ENCODE measurements at places on chromosomes 1 and 21.

GRCh38 chr1:16073490-16074119, at the start of gene FAM131C:
Gene FAM131C (minus strand): TSS chr1:16073651. CDS start chr1:16073442, 209 bp downstream.
- no peak for DNase-seq

- DNase-seq = no peak
Measured at GRCh38 chr1:204836856-204837255, 33.8 kb upstream of the NFASC start.

GRCh38 chr1:180888870-180889269, 23.8 kb upstream of the KIAA1614 start:
- no peak for DNase-seq

DNA sequence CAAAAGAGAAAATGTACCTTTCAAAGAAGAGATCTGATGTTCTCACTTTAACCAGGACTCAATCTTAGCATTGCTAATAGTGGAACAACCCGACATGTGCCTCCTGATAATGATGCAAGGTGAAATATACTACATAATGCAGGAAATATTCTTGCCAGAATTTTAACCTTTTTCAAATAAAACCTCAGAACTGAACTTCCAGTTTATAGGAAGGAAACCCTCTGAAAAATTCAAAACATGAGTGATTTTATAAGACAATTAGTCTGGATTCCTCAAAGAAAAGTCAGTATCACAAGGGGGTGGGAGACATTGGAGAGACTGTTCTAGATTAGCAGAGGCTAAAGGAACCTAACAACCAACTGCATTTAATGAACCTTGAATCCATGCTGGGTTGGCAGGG, 18.1 kb downstream of the AHCYL1 start:
- DNase-seq = no peak

DNA sequence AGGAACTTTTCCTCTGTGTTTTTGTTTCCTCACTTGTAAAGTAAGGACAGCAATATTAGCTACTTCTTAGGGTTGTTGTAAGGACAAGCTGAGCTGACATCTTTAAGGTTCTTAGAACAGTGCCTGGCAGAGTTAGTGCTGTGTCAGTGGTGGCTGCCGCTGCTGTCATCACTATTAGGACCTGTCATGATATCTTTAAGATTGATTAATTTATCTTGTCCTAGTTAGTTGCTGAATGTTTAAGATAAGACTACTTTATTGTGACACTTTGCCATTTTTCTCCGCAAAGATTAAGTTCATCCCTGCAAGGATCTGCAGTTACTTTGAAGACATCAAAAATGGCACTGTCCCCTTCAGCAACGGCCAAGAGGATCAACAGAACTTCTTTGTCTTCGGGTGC, 40.1 kb upstream of the GPR88 start:
- DNase-seq = no peak

- DNase-seq = peak; percentile 10
Measured at GRCh38 chr1:185821612-185822385, 87.6 kb downstream of the HMCN1 start.

DNA sequence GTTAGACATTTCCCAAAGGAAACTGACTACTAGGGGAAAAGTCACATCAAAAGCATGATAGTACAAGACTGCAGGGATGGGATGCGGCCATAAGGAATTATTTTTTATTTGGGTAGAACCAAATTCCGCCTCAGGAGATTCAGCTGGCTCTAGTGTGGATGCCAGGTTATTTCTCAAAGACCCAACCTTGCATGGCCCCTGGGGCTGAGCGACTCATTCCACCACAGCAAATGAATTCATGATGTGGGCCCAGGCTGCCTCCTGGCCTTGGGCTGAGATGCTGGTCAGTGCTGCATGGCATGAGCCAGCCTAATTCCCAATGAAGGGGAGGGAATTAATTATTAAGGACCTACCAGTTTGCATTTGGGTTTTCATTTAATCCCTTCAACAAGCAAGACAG, 11.8 kb downstream of the TMEM35B start:
- no peak for DNase-seq

- no peak for DNase-seq
Measured at GRCh38 chr1:20342294-20343148, 51.8 kb downstream of the VWA5B1 start.

DNA sequence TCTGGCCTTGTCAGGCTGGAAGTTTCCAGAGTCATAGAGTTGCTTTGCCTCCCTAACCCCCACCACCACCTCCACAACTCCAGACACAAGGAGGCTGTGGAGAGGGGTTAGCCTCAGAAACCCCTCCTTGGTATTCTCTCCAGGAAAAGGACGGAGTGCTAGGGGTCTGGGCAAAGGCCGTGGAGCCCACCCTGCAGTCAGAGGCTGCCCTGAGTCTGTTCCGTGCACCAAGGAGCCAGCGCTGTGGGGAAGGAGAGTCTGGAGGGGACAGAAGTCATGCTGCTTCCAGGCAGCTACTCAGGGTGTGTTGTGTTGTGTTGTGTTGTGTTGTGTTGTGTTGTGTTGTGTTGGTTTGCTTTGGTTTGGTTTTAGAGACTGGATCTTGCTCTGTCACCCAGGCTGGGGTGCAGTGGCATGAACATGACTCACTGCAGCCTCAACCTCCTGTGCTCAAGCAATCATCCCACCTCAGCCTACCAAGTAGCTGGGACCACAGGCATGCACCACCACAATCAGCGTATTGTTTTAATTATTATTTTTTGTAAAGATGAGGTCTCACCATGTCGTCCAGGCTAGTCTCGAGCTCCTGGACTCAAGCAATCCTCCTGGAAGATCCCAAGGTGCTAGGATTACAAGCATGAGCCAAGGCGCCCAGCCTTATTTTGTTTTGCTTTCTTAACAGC, 122.2 kb upstream of the TMEM51 start:
- DNase-seq = peak; percentile 81
